Hepatic stellate cell (primary cell): ENCODE measurements at places on chromosomes 2 and 18.
A peak's percentile ranks its signal among the peaks of the same experiment; 100 is the strongest.

- peak; percentile 7 for DNase-seq
Observed at GRCh38 chr2:133171393-133172004, 396.8 kb downstream of the NCKAP5 start.

DNA sequence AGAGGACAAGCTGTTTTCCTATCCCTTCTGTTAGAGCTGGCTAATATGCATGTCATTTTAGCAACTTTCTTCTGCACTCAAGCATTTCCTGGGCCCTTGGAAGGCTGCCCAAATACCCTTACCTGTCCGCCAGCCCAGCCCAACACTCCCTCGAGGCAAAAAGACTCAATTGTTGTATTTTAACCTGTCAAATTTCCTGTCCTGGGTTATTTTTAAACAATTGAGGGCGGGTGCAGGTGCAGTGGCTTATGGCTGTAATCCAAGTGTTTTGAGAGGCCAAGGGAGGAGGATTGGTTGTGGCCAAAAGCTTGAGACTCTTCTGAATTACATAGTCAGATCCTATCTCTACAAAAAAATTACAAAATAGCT is 125.0 kb upstream of the ARHGAP28 start:
- DNase-seq: no peak

- no peak for DNase-seq
Observed at GRCh38 chr2:44200011-44200410, 31.3 kb downstream of the PPM1B start.

DNA sequence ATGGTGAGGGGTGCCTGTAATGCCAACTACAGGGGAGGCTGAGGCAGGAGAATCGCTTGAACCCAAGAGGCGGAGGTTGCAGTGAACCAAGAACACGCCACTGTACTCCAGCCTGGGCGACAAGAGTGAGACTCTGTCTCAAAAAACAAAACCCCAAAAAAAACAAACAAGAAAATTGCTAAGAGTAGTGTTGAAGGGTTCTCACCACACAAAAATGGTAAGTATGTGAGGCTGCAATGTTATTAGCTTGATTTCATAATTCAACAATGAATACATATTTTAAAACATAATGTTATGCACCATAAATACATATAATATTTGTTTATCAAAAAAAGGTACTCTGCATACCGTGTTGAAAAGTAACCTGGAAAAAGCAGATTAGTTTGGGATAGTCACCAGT is 45.8 kb downstream of the PSMG2 start:
- DNase-seq: no peak

- DNase-seq: no peak
Observed at GRCh38 chr18:36849288-36850006, 20.5 kb downstream of the KIAA1328 start.

GRCh38 chr18:22436136-22436535 is 18.4 kb upstream of the CTAGE1 start:
- no peak for DNase-seq

DNA sequence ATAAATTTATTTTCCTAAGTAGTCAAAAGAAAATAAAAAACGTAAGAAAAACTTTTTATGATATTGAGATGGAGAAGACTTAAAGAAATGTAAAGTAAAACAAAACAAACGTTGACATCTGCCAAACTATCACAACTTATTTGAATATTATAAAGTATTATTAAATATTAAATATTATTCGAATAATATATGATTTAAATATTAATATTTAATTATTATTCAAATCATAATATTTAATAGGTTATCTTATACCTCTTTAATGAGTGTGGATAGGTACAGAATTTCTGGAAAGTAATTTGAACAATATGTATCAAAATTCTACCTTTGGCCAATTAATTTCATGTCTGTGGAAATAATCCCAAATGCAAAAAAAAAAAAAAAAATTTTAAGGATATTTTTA is 278.7 kb downstream of the RAD51AP2 start:
- DNase-seq: no peak

GRCh38 chr2:201419057-201419635 is 32.1 kb downstream of the TRAK2 start:
- no peak for DNase-seq

- DNase-seq: no peak
Observed at GRCh38 chr2:102130647-102130991, 11.9 kb upstream of the IL1R1 start.

DNA sequence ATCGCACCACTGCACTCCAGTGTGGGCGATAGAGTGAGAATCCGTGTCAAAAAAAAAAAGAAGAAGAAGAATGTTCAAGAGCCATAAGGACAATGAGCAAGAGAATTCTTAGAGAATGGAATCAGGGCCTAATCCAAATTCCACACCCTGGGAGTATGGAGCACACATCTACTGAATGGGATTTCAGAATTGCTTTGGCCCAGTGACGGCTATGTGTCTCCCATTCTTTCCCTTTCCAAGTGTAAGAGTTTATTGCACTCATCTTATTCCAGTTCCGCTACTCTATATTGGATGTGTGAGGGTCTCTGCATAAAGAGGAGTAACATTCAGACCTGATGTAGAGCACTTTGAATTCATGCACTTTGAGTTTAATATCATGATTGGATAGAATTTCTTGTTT is 5.9 kb upstream of the RBM43 start:
- no peak for DNase-seq

DNA sequence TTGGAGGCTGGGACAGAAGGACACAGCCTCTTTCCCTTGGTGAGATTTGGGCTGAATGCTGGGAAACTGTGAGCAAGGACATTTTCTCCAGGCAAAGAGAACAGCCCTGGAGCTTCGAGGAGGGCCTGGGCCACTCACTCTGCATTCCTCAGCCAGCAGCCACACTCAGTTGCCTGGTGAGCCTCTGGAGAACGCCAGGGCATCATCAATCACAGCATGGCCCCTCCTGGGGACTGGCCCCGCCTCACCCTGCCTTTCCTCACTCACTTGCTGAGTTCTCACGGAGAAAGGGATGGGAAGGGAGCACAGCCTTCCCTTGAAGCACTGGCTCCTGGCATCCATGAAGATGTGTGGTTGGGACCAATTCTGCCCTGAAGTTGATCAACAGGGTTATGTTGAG is 55.0 kb downstream of the APOB start:
- DNase-seq: no peak

DNA sequence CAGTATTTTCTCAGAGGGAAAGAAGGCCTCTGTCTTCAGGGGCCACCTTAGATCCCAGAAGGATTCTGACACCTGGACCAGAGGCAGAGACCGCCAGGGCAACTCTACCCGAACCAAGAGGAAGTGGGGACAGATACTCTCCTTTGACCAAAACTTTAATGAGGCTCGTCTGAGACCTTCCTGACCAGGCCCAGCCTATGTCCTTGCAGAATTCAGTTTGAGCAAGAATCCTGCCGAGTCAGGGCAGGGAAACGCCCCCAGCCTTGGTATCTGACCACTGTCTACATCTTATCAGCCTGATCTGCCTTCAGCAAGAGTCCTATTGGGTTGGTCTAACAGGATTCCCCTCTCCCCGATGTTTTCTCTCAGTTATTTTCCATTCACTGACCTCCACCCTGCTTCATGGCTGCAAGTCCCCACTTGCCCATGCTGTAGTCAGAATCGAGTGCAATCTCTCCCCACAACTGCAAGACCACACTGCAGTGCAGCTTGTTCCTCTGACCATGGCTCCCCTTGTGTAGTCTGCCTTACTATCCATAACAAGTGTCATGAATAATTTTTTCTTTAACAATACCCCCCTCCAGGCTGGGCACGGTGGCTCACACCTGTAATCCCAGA is 95.0 kb downstream of the MSH2 start:
- no peak for DNase-seq

DNA sequence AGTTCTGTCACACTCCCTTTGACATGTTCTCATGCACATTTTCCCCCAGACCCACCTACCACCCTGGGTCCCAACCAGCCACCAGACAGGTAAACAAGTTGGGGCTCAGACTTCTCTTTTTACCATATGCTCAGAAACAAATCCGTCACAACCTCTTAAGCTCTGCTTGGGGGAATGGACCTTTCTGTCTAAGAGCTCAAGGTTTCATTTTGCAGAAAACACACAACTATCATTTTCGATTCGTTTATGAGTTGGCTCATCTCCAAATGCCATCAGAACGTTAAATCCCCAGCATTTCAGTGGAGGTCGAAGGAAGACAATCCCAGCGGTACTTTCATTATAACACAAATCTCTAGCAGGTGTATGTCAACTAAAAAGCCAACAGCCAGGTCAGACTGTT is 30.6 kb upstream of the NCK2 start:
- DNase-seq: no peak

- no peak for DNase-seq
Observed at GRCh38 chr2:238251986-238252385, 12.1 kb upstream of the HES6 start.

- no peak for DNase-seq
Observed at GRCh38 chr2:240293557-240294461, 141.7 kb upstream of the GPC1 start.

- DNase-seq: no peak
Observed at GRCh38 chr2:158988501-158988900, 20.1 kb downstream of the TANC1 start.

DNA sequence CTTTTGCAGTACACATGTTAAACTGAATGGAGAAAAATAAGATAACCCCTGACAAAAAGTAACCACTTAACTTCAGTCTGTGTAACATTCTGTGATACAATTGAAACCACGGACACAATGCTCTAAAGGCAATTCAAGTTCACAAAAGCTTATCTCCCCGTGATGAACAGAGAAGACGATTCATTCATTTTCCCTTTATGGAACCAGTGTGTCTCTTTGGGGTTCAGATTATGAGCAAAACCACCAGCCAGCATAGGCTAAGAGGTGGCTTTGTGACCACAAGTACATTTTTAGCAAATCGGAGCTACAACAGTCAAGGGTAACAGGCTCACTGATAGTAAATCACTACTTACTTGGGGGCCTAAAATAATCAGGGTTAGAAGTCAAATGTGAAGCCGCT is 120.6 kb upstream of the SMAD7 start:
- no peak for DNase-seq

DNA sequence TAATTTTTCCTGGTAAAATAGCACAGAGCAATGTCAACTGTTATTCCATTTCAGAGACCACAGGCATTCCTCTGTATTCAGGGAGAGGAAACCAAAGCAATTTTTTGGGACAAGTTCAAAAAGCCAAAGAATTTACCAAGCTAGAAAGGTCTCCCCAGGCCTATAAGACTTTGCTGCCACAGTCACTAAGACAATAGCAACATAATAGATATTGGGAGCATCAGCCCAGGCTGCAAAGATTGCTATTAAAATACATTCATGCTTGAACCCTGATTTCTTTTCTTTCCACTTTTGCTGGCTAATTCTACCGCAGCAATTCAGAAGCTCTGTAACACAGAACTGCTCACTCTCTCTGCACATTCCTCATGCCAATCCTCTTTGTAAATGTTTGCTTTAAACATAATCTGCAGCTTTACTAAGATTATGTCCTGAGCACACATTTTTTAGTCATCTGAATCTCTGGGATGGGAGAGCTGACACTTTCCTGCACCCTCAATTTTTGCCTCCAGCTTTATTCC is 76.3 kb downstream of the CLHC1 start:
- peak; percentile 41 for DNase-seq

- no peak for DNase-seq
Observed at GRCh38 chr2:25720575-25720974, 47.2 kb upstream of the DTNB start.

DNA sequence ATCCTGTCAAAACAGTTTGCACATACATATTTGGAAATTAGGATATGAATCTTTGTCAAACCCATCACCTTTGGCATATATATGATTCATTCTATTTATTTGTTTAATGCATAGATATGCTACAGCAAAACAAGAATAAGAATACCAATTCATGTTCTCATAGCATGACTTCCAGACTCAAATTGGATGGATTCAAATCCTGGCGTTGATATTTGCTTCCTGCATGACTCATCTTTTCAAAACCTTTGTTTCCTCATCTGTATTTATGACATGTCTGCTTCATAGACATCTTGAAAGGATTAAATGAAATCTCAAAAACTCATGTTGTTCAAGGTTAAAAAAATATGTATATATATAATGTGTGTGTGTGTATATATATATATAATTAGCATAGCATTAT is 261.3 kb downstream of the MBD5 start:
- DNase-seq: no peak

GRCh38 chr2:214577769-214578168 is 166.9 kb downstream of the VWC2L start:
- DNase-seq: no peak

DNA sequence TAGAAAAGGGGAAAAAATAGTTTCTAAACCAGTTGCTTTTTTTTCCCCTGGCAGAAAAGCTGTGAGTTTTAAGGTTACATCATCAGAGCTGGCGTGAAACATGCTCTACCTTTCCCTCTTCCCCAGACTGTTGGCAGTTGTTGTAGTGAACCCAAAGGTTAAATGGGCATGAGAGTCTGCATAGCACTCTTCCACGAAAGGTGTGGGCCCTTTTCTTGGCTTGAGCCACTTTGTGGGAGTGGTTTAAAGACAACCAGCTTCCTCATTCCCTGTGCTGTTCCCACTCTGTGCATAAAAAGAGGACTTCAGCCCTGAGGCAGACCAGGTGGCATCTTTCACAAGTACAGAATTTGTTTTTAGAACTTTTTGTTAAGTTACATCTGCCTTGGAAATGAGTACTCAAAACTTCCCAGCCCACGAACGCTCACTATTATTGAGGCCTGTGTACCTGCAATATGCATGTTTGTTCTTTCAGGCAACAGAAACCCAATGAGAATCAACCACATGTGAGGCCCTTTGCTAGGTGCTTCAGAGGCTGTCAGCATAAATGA is 243.8 kb downstream of the BABAM2 start:
- DNase-seq: no peak

GRCh38 chr2:215277944-215278343 is 33.9 kb upstream of the ATIC start:
- DNase-seq: no peak
